Parietal lobe (tissue), 2 donors: ENCODE measurements at places on chromosomes 16 and 17. TPM values are rescaled to one million over a fixed set of nuclear protein-coding genes. Genes with fewer than 3 reads are reported as not detected.

ARRB2 gene
- total RNA-seq: 22.5 TPM

CDH5 gene
- 7.8 TPM for total RNA-seq

EVPL gene
- not detected for total RNA-seq

DPEP2 gene
- total RNA-seq: not detected

INPP5K gene
- 49.5 TPM for total RNA-seq
